SHP77 treated with DMSO at 0.1 percent for 48 hours (cell line): ENCODE measurements at places on chromosomes 2 and 18.

- no peak for DNase-seq
Observed at GRCh38 chr2:36355890-36356297, 316 bp downstream of the CRIM1 start.

DNA sequence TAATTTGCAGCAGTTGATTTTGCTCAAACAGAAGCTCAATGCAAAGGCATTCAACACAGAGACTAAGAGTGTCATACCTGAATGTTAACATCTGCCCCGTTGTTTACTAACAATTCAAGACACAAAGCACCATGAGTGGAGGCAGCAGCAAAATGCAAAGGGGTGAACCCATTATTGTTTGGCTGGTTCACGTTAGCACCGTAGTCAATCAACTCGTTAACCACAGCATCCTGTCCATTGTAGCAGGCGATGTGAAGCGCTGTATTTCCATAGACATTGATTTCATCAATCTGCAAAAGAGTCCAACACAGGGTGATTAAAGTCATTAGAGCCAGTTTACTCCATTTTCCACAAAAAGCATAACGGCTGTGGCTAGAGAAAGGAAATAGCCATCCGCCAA lies 189.3 kb downstream of the ANKRD44 start:
- no peak for DNase-seq

- no peak for DNase-seq
Observed at GRCh38 chr2:174540893-174541292, 54.1 kb upstream of the GPR155 start.

DNA sequence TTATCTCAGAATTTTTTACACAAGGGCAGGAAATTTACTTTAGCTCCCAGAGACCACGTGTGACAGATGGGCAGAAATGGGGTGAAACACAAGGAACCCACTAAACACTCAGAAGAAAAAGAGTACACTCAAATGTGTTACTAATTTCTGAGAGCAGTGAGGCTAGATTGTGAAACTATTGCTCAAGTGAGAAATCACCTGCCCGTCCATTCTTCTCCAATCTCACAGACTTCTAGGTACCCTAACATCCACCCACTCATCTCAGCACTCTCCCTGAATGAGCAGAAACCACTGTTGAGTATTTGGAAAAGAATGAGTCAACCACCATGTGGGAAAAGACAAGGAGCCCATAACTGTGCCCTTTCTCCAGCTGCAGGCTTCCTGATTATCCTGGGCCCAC lies 293.0 kb upstream of the CDH2 start:
- no peak for DNase-seq

DNA sequence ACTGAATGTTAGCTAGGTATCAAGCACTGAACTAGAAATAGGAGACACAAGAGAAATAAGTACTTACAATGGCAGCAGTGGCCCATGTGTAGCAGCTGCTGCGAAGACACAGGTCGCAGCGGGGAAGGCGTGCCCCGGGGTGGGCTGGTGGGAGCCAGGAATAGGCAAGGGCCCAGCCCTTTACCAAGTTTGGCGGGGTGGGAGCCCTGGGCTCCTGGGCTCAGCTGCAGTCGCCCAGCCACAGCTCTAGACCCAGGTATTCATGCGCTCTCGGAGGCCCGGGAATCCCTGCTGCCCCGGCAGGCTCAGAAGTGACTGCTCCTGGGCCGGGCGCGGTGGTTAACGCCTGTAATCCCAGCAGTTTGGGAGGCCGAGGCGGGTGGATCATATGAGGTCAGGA lies 1287.3 kb downstream of the CNTNAP5 start:
- no peak for DNase-seq

DNA sequence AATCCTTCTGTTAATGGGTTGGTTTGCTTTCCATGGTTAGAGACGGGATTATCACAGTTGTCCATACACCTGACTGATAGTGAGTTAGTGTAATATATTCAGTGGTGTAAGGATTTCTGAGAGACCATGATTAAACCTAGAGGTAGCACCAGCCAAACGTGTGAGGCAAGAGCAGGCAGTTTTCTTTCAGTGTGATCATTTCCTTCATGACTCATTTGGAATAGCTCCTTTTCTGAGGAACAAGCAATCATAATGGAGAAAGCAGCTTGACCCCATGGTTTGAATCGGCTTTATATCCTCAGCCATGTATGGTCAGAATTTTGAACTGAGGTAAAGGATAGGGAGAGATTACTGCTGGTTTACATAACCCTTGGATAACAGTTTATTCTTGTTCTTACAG lies 2.9 kb downstream of the MXD1 start:
- DNase-seq: no peak
